Suppressor macrophage treated with lipopolysaccharide for 4 hours (primary cell): ENCODE measurements at places on chromosomes 11 and 22.

DNA sequence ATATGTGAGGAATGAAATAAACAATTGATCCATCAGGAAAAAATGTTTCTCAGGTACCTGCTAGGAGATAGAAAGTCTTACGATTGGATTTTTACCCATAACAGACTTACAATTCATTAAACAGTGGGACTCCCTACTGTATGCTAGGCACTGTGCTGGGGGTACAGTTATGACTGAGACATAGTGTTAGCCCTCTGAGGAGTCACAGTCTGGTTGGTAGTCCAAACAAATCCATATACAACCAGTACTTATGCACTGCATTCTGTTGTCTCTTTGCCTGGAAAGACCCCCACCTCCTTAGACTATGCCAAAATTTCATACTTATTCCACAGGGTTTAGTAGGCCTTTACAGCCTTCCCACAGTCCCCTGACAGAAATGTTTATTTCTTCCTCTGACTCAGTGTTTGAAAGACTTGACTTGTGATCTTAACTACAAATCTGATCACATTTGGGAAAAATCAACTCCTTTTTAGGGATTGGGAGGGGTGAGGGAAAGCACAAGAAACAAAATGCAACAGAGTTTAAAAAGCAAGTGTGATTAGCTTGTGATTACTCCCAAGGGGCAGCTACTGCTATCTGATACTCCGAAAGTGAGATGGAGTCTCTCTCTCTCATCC lies 69.4 kb upstream of the HORMAD2 start:
- DNase-seq, result no peak

DNA sequence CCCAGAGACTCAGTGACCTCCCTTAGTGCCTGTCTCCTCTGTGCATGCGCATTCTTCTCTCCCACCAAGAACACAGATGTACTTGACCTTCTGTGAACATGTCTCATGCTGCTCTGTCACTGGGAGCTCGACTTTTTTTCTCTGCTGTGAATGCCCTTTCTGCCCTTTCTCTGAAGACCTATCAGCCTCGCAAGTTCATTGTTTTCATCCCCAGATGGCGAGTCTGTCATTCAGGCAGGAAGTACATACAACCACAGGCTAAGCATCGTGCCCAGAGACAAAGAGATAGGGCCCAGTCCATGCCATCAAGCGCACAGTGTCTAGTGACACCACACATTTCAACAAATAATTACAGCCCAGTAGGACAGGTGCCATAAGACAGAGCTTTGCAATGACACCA lies 50.4 kb upstream of the RAB1B start:
- no peak for DNase-seq

GRCh38 chr11:72958791-72959190 lies 144.6 kb downstream of the ATG16L2 start:
- DNase-seq, result no peak

DNA sequence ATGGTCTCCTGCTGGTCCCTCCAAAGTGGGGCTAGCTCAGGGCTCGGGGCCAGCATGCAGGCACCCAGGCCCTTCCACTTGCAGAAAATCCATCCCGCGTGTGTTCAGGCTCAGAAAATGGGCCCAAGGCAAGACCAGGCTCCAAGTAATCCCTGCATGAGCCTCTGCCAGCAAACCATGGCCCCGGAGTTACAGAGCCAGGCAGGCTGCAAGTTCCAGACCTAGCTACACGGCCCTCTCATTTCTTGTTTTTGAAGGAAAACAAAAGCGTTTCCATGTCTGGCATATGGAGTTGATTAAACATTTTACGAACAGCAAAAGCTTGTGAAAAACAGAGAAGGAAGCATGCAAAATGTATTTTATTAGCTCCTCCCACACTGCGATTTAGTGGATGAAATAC lies 29.7 kb downstream of the KIAA0930 start:
- no peak for DNase-seq

DNA sequence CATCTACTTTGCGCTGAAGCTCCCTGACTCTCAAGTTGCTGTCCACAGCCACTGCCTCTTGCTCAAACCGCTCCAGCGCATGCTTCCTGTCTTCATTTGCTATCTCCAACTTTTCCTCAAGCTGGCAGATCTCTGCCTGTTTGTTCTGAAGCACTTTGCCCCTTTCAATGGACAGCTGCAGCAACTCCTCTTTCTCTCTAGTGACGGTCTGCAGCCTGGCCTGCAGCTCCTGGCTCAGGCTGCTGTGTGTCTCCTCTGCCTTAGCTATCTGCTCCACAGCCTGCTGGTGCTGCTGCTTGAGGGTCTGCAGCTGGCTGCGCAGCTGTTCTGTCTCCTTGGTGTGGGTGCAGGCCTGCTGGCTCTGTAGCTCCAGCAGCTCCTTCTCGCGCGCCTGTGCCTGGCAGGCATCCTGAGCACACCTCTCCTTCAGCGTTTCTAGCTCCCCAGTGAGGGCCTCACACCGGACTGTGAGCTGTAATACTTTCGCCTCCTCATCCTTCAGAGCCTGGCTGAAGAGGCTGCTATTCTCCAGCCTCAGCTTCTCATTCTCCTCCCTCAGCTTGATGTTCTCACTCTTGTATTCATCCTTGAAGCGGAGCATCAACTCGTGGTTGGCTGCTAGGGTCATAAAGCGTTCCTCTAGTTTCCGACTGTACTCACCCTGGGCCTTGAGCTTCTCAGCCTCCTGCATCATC lies 723 bp downstream of the CCDC89 start:
- DNase-seq, result no peak

DNA sequence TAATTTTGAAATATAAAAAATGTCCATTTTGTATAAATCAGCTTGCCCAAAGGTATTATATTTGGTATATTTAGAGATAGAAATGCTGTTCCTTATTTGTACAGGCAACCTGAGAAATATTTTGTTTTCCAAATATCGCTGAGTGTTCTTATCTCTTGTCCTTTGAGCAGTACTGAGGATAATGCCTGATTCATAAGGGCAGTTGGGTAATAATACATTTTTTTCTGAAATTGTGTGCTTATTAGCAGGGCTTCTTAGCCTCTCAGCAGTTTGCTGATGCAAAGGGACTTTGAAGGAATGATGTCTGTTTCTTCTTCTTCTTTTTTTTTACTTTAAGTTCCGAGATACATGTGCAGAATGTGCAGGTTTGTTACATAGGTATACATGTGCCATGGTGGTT lies 69.1 kb downstream of the LDLRAD3 start:
- peak; percentile 23 for DNase-seq

GRCh38 chr11:90770007-90770406 lies 547.2 kb upstream of the CHORDC1 start:
- DNase-seq, result no peak

DNA sequence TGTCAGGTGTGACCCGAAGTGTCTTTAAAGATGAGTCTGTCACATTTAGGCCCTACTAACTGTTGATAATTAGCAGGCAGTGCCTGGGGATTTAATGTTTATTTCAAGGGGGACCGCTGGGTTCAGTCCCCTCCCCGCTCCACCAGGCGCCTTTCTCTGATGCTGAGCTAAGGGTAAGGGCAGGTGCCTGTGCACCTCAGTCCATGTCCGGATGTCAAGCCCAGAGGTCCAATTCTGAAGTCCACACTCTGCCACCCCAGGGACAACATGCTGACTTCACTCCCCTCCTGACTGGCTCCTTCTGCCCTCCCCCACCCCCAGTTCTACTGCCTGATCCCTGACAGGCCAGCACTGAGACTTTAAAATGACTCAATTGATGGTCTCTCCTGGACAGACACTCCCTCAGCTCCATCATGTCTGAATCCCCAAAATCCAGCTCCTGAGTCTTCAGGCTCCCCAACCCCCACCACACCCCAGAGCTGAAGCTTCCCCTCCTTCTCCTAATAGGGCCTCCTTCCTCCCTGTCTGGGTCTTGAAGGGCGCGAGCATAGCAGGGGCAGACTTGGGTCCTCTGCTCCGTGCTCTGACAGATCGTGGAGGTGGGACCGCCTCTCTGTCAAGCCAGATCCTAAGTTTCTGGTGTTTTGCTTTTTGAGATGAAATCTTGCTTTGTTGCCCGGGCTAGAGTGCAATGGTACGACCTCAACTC lies 49.8 kb upstream of the ANO1 start:
- DNase-seq, result no peak

DNA sequence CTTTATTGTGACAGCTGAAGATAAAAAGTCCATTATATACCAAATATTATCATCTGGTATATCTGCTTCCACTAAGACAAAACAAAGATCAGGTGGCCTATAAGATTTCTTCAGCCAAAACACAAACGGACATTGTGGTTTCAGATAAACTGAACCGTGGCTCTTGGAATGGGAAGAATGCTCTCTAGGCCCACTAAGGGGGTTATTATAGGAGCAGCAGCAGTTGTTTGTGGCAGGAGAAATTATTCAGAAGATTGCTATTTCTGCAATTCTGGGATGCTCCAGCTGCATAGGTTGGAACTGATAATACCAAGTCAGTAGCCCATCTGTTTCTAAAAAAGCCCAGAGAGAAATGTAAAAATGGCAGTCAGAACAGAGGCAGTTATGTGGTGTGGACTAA lies 145.3 kb downstream of the NCAM1 start:
- DNase-seq, result no peak
